Activated CD8-positive, alpha-beta memory T cell treated with anti-CD3 and anti-CD28 coated beads for 1 hour (primary cell): ENCODE measurements at places on chromosomes 11 and 22.

DNA sequence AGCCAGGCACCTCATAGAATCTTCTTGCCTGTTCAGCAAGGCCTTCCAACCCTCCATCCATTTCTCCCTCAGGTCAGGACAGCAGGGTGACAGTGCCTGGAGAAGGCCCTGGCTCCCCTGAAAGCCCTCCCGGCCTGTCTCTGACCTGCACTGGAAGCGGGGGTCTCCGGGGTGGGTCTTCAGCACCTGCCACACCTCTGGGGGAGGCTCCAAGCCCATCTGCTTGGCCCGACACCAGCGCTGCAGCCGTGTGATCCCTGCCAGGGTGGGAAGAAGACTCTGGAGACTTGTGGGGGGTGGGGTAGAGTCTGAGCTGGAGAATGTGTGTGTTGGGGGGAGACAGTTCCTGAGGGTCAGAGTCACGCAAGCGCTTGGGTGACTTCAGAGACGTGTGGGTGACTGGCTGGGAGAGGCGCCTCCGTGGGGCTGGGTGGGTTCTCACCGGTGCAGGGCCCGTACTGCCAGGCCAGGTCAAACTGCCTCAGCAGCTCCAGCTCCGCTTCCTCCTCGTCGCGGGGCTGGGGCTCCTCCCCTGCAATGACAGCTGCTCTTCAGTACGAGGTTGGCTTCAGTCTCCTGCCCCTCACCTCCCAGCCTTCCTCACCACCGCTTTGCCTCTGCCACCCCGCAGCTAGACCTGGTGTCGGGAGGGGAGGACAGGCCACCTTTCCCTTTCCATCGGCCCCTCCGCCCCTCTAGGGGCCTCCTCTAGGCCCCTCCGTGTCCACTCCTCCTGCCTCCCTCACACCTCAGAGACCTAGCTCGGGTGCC is 615 bp downstream of the POLD4 start:
- no peak for DNase-seq

- no peak for DNase-seq
Measured at GRCh38 chr11:108206969-108207682, 15.3 kb downstream of the NPAT start.

DNA sequence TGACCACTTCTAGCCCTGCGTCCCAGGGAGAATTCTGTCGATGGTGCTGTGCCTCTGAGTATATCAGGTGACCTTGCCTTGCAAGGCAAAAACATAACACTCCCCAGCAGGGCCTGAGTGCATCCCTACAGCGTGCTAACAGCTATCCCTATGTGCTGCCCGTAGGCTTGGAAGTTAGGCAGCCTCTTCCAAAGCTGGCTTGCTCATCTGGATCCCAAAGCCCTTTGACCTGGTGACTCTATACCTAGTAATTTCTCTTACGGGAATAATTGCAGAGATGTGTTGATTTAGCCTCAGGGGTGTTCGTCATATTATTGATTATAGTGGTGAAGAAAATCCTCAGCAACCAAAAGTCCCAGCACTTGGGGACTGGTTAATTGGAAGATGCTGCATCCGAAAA is 32.6 kb upstream of the CRYBB3 start:
- DNase-seq: no peak

GRCh38 chr22:43734370-43735150 is 77.5 kb downstream of the EFCAB6 start:
- DNase-seq: no peak

GRCh38 chr22:39152511-39153219 is at the start of gene CBX7:
Gene CBX7, minus strand, starts transcription at chr22:39152680. Its CDS starts 236 bp downstream, at chr22:39152444.
- peak; percentile 72 for DNase-seq

- DNase-seq: no peak
Measured at GRCh38 chr11:40281052-40281580, 1178.3 kb downstream of the LRRC4C start.

DNA sequence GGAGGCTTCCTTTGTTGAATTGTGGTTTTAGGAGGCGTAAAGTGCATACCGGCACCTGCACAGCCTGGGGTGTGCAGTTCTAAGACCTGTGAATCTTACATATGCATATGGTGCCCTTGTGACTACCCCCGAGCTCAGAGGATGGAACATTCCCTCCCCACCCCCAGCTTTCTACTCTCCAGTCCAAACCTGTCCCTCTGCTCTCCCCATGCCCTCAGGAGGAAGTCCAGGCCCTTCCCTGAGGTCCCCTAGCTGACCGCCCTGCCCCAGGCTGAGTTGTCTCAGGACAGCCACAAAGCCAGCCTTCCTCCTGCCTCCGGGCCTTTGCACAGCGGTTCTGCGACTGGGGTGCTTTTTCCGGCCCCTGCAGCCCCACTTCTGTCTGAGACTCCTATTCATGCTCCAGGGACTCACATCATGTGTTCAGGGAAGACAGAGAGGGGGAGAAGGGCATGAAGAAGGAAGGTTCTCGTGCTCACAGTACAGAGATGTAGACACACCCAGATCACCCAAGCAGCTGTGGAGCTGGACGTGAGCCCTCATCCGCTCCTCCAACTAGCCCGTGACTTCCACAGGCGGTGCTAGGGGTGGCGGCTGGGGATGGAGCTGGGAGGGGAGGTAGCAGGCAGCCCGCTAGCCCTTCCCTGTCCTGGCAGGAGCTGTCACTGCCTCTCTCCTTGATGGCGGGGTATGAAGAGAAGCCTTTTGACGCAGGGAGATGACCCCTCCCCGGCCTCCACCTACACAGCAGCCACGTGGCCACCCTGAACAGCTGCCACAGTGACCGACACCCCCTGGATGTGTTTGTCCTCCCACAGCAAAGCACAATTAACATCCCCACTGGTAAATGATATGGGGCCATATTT is 50.8 kb downstream of the FLRT1 start:
- DNase-seq: no peak
